ENCODE measurements at places on chromosomes 4 and X. TPM values are rescaled to one million over a fixed set of nuclear protein-coding genes. Genes with fewer than 3 reads are reported as not detected.

DNA sequence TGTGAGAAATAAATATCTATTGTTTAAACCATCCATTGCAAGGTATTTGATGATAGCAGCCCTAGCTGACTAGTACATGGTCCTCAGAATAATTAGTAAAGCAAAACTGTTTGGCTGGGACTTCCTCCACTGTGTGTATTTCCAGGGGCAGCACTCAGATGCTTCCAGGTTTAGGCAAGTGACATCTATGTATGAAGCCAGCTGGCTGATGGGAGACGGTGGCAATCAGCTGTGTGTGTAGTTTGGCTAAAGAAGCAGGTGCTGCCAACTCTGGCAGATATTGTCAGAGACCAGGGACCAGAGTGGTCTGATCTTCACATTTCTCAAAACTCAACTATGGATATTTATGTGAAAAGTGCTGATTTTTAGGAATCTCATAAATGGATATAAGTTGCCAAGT, 19.1 kb downstream of the HS3ST1 start:
- H3K36me3 ChIP-seq, result no peaks in the 10 kb centered on the region
- no peak overlapping the region for H3K4me3 ChIP-seq
- H3K4me1 ChIP-seq, result no peaks in the 10 kb centered on the region
- no peak overlapping the region for H3K27ac ChIP-seq
- no peaks in the 10 kb centered on the region for H3K27me3 ChIP-seq

DNA sequence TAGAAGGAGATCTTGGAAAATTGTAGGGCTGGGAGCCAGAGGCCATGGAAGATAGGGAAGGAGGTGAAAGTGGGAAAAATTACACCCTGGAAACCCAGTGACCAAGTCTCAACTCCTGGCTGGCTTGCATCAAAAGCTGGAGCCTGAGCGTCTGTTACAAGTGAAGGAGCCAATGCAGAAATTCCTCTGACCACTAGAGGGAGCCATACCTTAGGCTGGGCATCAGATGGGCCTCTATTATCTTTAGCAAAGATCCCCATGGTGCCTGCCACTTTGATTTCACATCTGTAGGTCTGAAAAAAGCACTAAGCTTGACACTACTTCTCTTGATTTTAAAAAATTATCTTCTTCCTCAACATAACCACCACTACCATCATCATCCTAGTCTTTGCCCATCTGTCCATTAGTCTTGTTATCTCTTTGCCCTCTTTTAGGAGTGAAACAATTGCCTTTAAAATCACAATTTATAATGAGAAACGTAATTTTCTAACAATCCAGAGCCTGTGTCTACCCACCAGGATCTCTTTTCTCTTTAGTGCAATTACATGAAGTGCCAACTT, 62.9 kb downstream of the ANAPC4 start:
- no peak for DNase-seq
- no peaks in the 10 kb centered on the region for H3K4me1 ChIP-seq
- H3K27ac ChIP-seq, result no peak overlapping the region
- H3K36me3 ChIP-seq, result no peaks in the 10 kb centered on the region
- no peak overlapping the region for H3K4me3 ChIP-seq
- H3K27me3 ChIP-seq, result no peaks in the 10 kb centered on the region

- no peak overlapping the region for H3K4me3 ChIP-seq
- DNase-seq, result no peak
- H3K27ac ChIP-seq, result no peak overlapping the region
- no peaks in the 10 kb centered on the region for H3K27me3 ChIP-seq
- no peaks in the 10 kb centered on the region for H3K4me1 ChIP-seq
These were observed 233.9 kb downstream of the RAB28 start for GRCh38 chr4:13250263-13250662.

DNA sequence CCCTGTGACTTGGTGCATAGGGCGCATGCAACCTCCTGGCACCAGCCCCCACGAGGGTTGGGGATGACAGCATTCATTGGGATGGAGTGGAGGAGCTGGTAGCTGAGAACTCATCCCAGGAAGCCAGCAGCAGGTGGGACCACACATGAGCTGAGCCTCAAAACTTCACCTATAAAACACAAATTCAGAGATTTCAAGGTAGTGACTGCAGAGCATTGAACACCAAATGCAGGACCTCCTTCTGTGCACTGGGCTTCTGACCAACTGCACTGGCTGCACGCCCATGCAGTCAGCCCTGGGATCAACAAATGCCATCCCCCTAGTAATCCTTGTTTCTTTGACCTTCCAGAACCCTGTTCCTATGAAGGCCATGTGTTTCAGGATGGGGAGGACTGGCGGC, 197.8 kb downstream of the FRAS1 start:
- no peaks in the 10 kb centered on the region for H3K4me1 ChIP-seq
- no peaks in the 10 kb centered on the region for H3K36me3 ChIP-seq
- H3K27ac ChIP-seq, result no peak overlapping the region
- H3K27me3 ChIP-seq, result no peaks in the 10 kb centered on the region

Gene CENPU
- 1.1 TPM for polyA plus RNA-seq

Gene RTL9
- polyA plus RNA-seq, result 0.06 TPM

GRCh38 chrX:120485315-120485637, 16.2 kb upstream of the LAMP2 start:
- H3K27ac ChIP-seq, result peak overlapping the region; percentile 92
- H3K27me3 ChIP-seq, result no peaks in the 10 kb centered on the region
- no peak for DNase-seq
- H3K4me3 ChIP-seq, result peak overlapping the region; percentile 73
- H3K36me3 ChIP-seq, result no peaks in the 10 kb centered on the region

- no peak for DNase-seq
- no peaks in the 10 kb centered on the region for H3K4me1 ChIP-seq
- no peak overlapping the region for H3K4me3 ChIP-seq
- H3K27me3 ChIP-seq, result no peaks in the 10 kb centered on the region
- no peak overlapping the region for H3K27ac ChIP-seq
These were observed 55.3 kb upstream of the MSANTD1 start for GRCh38 chr4:3193531-3194203.

DNA sequence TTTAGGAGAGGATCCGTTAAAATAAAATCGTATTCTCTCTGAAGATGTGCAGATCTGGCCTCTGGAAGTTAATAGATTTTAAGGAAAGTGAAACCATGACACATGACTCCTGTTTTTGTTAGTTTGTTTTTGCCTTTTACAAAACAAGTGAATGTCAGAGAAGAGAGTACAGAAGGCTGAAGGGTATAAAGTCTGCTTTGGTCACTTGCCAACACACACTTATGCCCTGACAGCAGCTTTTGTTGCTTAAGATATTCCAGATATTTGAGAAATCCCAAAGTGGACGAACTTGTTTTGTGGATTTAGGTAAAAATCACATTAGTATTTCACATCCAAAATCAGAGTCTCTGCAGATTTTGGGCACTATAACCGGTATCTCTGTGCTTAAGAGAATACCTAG, 192.4 kb upstream of the RASGEF1B start:
- H3K27me3 ChIP-seq, result no peaks in the 10 kb centered on the region
- DNase-seq, result no peak
- no peaks in the 10 kb centered on the region for H3K4me1 ChIP-seq
- H3K27ac ChIP-seq, result no peak overlapping the region
- H3K36me3 ChIP-seq, result no peaks in the 10 kb centered on the region

Gene GAGE12E
- not detected for polyA plus RNA-seq

Gene XG
- 0.87 TPM for polyA plus RNA-seq

Gene UGT2B17
- not detected for polyA plus RNA-seq

GRCh38 chr4:121484633-121485032, 103.8 kb upstream of the QRFPR start:
- no peaks in the 10 kb centered on the region for H3K27me3 ChIP-seq
- H3K36me3 ChIP-seq, result no peaks in the 10 kb centered on the region
- H3K4me3 ChIP-seq, result no peak overlapping the region
- no peak overlapping the region for H3K27ac ChIP-seq
- DNase-seq, result no peak

Gene PLK4
- 0.14 TPM for polyA plus RNA-seq

- no peak overlapping the region for H3K27ac ChIP-seq
- H3K4me1 ChIP-seq, result no peaks in the 10 kb centered on the region
- no peaks in the 10 kb centered on the region for H3K36me3 ChIP-seq
These were observed 9.6 kb downstream of the ARSJ start for GRCh38 chr4:113969709-113970334.

GRCh38 chrX:70336767-70337166, 46.9 kb downstream of the KIF4A start:
- no peaks in the 10 kb centered on the region for H3K4me1 ChIP-seq
- no peaks in the 10 kb centered on the region for H3K36me3 ChIP-seq
- H3K27me3 ChIP-seq, result no peaks in the 10 kb centered on the region
- no peak overlapping the region for H3K27ac ChIP-seq
- DNase-seq, result no peak

DNA sequence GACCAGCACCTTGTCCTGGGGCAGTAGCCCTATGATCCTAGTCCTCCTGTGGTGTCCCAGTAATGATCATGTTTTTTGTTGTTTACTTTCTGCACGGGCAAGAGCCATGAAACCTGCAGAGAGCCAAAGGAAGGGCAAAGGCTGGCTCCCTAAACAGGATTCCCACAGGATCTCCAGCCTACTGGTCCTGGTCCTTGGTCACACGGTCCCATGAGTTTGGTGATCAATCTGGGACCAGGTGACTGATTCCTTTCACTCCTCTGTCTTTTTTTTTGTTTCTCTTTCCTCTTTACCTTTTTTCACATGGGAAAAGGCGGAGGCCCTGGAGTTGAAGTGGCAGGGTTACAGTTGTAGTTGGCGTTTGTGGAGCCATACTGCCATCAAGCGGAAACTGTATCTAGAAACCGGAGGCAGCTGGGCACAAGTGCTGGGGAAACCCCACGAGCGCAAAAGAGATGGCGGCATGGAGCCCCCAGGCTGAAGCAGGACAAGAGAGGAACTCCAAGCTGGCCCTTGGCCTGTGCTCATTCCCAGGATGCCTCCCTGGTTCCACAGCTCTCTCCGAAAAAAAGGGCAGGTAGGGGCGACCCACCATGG, 34.6 kb downstream of the NBDY start:
- H3K27ac ChIP-seq, result peak overlapping the region; percentile 95
- no peaks in the 10 kb centered on the region for H3K36me3 ChIP-seq
- peaks cover 15% of the 10 kb centered on the region for H3K4me1 ChIP-seq
- no peaks in the 10 kb centered on the region for H3K27me3 ChIP-seq

Gene EFNB1
- 12.2 TPM for polyA plus RNA-seq

DNA sequence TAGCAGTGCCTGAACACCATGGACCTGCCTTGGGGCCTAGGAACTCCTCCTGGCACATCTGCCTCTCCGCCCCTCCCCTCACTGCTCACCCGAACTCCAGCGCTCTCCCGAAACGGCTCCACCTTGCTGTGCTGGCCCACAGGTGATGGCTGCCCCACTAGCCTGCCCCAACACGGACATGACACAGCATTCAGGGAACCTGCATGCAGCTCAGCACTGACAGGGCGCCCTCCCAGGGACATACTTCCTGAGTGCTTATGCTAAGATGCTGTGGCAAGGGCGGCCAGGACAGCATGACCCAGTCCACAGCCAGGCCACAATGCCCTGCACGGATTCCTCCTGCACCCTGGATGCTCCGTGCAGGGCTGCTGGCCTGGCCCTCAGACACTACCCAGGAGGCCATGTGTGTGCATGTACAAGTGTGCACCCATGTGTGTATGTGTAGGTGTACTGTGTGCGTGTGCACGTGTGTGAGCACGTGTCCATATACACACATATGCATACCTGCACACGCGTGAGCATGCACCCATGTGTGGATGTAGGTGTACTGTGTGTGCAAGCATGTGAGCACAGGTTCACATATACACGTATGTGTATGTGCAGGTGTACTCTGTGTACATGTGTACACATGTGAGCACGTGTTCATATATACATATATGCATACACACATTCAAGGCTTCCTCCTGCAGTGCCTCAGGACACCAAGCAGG, 6.0 kb downstream of the TMEM271 start:
- no peaks in the 10 kb centered on the region for H3K36me3 ChIP-seq
- H3K4me3 ChIP-seq, result no peak overlapping the region
- DNase-seq, result no peak
- H3K27me3 ChIP-seq, result no peaks in the 10 kb centered on the region

- H3K27me3 ChIP-seq, result no peaks in the 10 kb centered on the region
- H3K4me3 ChIP-seq, result no peak overlapping the region
These were observed 100.8 kb upstream of the SORBS2 start for GRCh38 chr4:185912779-185913178.

DNA sequence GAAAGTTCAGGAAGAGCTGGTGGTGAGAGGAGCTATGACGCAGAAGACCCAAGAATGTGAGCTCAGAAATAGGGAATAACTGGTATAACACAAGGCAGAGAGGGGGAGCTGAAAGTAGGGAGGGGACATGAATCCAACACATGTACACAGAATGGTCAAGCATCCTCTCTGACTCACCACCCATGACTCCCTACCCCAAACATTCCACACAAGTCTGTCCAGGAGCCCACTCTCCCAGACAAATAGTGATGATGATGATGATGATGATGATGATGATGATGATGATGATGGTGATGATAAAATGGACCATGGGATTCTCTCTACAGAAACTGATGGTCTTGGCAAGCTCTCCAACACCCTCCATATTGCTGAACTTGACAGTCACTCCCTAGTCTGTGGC, 46.4 kb downstream of the NAT8L start:
- no peak overlapping the region for H3K4me3 ChIP-seq
- H3K36me3 ChIP-seq, result no peaks in the 10 kb centered on the region
- no peak for DNase-seq
- H3K4me1 ChIP-seq, result no peaks in the 10 kb centered on the region

Gene OTUD6A
- polyA plus RNA-seq, result not detected

- H3K4me1 ChIP-seq, result peaks cover 5% of the 10 kb centered on the region
- H3K36me3 ChIP-seq, result no peaks in the 10 kb centered on the region
- no peak overlapping the region for H3K27ac ChIP-seq
- DNase-seq, result no peak
- no peaks in the 10 kb centered on the region for H3K27me3 ChIP-seq
These were observed 71.3 kb upstream of the ACSL1 start for GRCh38 chr4:184896868-184897715.

- peak overlapping the region; percentile 81 for H3K27ac ChIP-seq
- H3K4me3 ChIP-seq, result peak overlapping the region; percentile 80
These were observed 663 bp downstream of the CXorf38 start for GRCh38 chrX:40646489-40647306.

DNA sequence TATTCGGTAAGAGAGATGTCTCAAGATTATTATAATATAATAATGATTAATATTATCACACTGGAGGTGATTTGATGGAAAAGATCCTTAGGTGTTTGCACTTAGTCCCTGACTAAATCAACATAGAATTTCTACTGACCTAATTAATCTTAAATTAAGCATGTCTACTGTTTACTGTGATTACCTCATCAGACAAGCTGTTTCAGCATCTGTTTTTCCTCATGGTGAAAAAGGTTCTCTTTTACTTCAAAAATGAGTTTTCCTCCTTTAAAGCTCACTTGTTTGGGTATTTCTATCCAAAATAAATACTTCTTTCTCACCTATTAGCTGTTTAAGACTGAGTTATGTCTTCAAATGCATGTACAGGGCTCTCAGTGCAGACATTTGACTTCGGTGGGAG, 407.8 kb downstream of the NKX6-1 start:
- DNase-seq, result no peak
- no peaks in the 10 kb centered on the region for H3K36me3 ChIP-seq
- no peak overlapping the region for H3K27ac ChIP-seq
- H3K27me3 ChIP-seq, result no peaks in the 10 kb centered on the region

DNA sequence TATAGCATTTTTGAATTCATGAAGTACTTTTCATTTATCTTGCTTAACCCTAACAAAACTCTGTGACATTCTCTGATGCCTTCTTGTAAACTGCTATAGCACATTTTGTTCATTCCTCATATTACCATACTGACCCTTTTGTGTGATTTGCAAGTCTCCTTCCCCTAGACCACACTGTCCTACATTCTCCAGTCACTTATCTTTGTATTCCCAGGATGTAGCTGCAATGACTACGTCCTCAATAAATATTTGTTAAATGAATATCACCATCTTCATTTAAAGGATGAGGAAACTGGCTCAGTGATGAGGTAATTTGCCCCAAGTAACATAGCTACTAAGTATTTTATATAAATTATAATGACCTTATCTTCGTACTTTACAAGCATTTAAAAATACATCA, 11.9 kb downstream of the HUWE1 start:
- no peak overlapping the region for H3K4me3 ChIP-seq
- peaks cover 22% of the 10 kb centered on the region for H3K4me1 ChIP-seq
- H3K27me3 ChIP-seq, result peaks cover 5% of the 10 kb centered on the region
- no peak overlapping the region for H3K27ac ChIP-seq

Gene DCX
- not detected for polyA plus RNA-seq
